NCI-H2081 treated with DMSO at 0.1 percent for 48 hours (cell line): ENCODE measurements at places on chromosomes 1 and 21.

GRCh38 chr1:226542623-226543103, 5.9 kb upstream of the STUM start:
- DNase-seq = no peak

GRCh38 chr21:45256021-45256911, 31.4 kb downstream of the POFUT2 start:
- no peak for DNase-seq

- no peak for DNase-seq
These were observed 312.6 kb downstream of the DPYD start for GRCh38 chr1:97608272-97608671.

GRCh38 chr1:192654120-192654519, 18.2 kb downstream of the RGS13 start:
- no peak for DNase-seq

GRCh38 chr1:53047737-53048736, 14.0 kb upstream of the PODN start:
- no peak for DNase-seq

DNA sequence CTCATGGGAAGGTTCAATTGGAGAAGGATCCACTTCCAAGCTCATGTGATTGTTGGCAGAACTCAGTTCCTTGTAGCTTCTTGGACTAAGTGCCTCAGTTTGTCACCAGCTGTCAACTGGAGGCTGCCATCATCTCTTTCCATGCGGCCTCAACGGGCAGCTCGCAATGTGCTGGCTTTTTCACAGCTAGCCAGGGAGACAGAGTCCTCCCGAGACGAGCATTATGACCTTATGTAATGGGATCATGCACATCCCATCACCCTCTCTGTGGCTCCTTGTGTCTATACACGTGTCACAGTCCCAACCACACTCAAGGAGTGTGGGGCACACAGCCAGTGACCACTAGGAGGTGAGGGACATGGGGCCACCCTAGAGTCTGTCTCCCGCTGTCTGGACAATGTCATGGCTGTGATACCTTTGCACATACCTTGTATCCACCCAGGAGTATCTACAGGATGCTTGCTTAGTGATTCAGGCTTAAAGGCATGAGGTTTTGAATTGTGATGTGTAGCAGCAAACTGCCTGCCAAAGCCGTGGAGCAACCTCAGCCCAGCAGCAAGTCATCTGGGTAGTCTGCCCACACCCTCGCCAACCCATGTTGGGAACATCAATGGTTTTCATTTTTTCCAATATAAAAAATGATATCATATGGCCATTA, 3.9 kb upstream of the KRTAP10-6 start:
- no peak for DNase-seq

- DNase-seq = no peak
These were observed 234.2 kb upstream of the FGGY start for GRCh38 chr1:59062743-59063142.

DNA sequence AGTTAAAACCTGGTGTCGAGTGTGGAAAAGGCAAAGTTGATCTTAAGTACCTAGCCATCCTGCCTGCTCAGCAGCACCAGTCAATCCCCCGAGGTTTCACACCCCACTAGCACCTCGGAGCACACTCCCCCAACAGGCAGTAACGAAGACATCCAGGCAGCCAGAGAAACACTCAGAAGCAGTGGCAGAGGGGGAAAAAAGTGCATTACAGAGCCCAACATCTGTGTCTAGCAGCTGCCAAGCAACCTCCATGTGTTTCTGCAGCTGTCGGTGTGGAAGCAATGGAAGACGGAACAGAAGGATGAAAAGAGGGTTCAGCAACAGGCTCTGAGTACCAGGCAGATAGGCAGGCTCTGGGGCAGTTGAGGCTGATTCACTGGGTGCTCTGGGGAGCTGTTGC, 73.4 kb upstream of the PROX1 start:
- no peak for DNase-seq

GRCh38 chr1:117590273-117590925, 15.4 kb upstream of the TENT5C start:
- DNase-seq = no peak

GRCh38 chr1:28112388-28113241, 24.2 kb upstream of the EYA3 start:
- no peak for DNase-seq

- no peak for DNase-seq
These were observed 2.5 kb upstream of the JUN start for GRCh38 chr1:58786184-58786926.

- DNase-seq = no peak
These were observed 57.9 kb downstream of the DDAH1 start for GRCh38 chr1:85406887-85407533.

DNA sequence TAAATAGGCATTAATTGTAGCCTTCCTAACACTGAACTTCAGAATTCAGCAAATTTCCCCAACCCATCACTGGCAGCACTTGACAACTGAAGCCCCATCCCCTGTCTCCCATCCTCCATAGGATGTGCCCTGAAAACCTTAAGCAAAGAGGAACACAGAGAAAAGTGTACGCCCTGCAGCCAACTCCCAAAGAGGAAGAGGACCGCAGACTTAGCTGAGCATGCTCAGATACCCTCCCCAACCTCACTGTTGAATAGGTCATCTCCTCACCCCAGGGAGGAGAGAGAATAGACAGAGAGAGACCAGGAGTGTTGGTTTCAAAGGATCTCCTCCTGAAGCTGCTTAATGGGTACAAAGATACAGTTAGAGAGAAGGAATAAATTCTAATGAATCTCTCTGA, 50.5 kb downstream of the CD2 start:
- DNase-seq = no peak

- DNase-seq = no peak
These were observed 63.7 kb upstream of the IGSF5 start for GRCh38 chr21:39681257-39681656.

DNA sequence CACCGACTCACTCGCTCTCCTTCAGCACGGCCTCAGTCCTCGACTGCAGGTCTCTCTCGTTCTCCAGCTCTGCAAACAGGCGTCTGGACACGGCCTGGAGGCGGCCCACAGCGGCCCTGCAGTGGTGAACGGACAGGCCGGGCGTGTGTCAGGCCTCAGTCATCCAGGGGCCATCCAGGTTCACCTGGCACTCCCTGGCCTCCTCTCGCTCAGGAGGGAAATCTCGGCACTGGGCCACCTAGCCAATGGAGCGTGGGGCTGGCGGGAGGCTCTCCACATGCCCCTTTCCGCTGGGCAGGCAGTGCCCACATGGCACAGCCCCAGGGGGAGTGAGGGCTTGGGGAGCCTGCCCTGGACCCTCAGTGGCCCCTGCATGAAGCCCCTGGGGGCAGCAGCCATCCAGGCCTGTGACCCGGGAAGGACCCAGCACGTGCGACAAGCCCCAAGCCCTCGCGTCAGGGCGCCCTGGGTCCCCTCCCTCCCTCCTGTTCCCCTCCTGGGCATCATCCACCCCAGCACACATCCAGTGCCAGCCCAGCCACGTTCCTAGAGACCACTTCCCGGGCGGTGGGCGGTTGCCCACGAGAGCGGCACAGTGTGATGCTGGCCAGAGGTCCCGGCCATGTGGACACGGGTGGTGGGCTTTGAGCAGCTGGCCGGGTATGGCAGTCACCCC, 18.1 kb downstream of the CFAP74 start:
- DNase-seq = no peak

GRCh38 chr1:206725109-206725963, 40.6 kb downstream of the MAPKAPK2 start:
- DNase-seq = no peak

- DNase-seq = no peak
These were observed 15.5 kb downstream of the DHCR24 start for GRCh38 chr1:54871275-54872035.

DNA sequence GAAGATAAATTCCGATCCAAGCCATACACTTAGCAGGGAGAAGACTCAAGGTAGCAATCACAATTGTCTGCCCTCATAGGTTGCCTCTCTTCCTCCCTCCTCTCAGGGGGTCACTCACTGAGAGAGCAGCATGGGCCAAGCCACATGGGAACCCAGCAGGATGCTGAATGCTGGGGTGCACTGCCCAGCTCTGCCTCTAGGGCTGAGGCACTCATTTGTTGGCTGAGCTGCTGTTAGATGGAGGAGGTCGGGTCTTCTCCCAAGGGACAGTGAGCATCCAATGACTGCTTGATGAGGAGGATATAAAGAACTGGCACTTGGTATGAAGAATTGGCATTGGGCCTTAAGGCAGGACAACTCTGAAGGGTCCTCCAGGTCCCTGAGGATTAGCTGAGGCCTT, 418.8 kb downstream of the SIPA1L2 start:
- DNase-seq = no peak

GRCh38 chr1:49435291-49435690, 588.5 kb downstream of the AGBL4 start:
- DNase-seq = no peak

GRCh38 chr1:98766255-98766654, 104.7 kb downstream of the SNX7 start:
- no peak for DNase-seq

- peak; percentile 41 for DNase-seq
These were observed 212.4 kb downstream of the FOXD2 start for GRCh38 chr1:47650205-47650604.

- no peak for DNase-seq
These were observed 52.0 kb downstream of the TAS1R2 start for GRCh38 chr1:18807334-18808063.

GRCh38 chr1:162157469-162157868, 88.0 kb downstream of the NOS1AP start:
- DNase-seq = no peak

- DNase-seq = no peak
These were observed 95.0 kb downstream of the TEX35 start for GRCh38 chr1:178607718-178608408.

DNA sequence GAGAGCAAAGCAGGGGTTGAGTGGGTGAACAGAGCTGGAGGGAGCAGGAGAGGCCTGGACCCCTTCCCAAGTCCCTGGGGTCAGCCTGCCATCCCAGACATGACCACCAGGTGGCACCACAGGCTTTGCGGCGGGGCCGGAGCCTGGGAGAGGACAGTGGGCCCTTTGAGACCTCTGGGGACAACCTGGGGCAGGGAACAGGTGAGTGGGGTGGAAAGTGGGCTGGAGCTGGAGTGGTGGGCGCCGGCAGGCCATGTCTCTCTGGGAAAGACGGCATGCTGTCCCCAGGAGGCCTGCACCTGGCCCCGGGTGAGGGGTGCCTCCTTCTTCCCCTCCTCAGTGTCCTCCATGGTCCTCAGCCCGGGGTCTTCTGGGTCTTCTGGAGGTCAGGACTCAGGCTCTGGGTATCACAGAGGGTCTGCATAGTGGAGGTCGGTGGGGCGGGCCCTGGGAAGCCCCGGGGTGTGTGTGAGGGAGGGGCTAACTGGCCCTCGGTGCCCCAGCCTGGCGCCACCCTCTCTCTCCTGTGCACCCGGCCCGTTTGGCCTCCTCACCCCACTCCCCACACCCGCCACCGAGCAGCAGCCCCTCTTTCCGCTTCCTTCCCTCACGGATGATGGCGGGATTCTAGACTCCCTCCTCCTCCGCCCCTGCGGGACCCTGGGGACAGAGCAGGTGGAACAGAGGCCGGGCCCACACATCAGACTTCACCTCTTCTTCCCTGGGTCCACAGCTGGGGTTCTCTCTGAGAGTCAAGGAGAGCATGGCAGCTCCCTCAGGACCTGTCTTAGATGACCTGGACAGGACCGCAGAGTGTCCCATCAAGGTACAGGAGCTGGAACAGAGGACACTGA, 28.5 kb upstream of the PKP1 start:
- DNase-seq = no peak

DNA sequence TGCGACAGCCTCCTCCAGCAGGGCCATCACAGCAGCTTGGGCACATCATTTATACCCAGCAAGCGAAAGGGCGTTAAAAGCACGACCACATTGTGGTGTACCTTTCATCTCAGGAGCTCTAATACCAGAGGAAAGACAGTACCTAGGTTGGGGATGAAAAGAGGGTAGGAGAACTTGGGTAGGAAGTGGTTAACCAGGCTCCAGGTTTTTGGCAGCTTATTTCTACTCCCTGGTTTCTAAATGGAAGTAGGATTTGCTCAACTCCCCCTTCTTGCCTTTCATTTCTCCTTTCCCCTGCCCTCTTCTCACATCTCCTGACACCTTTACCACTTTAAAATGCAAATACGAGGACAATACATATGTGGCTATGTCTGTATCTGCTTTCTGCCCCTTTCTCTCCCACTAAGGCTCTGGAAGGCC, 30.2 kb downstream of the FAM177B start:
- no peak for DNase-seq

DNA sequence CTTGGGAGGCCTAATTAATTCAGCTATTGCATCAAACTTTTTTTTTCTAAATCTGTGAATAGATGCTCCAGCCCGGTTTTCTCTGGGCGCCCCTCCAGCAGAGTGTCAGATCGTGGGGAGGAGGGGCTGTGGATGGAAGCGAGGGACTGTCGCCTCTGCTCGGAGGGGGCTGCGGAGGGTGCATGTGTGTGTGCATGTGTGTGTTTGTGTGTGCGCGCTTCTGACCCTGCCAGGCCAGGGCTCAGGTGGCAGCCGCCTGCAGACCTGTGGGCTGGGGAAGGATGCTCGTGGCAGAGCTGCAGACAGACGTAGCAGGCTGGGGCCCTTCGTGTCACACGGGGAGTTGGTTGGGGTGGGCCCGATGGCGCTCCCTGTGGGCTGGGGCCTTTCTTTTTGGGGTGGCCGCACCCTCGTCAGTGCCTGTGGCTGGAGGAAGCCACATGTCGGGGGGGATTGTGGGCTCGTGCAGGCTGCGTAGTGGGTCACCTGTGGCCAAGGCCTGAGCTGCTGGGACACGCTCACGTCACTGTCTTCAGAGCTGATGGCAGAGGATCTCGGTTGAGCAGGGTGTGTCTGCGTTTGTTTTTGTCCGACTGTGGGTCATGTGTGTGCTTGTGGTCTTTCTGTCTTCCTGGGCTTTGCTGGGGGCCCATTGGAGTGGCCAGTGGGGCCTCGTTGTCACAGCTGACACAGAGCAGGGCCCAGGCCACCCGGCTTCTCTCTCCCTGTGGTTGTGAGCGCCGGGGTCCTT, 2.8 kb downstream of the SKI start:
- DNase-seq = no peak

GRCh38 chr1:28534671-28535070, 18.2 kb upstream of the TRNAU1AP start:
- DNase-seq = no peak

DNA sequence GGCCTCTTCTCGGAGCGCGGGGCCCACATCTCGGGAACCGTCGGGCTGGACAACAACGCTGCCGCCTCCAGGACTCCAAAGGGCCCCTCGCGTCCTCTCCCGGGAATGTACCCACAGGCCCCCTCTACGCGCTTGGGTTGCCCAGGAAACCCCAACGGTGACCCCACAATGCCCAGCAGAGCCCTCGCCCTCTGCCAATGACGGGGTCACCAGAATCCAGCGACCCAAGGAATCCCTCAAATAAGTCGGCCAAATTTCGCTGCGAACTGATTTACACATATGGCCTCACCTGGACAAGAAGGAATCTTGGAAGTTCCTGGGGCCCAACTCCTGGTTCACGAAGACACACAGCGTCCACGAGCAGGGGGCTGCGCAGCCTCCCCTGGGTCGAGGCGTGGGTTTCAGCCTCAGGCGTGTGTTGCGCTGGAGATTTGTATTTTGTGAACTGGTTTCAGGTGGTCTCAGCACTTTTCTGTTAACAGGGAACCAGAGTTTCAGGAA, 78.1 kb downstream of the DESI2 start:
- DNase-seq = no peak
